ENCODE measurements at places on chromosomes 5 and 9.

DNA sequence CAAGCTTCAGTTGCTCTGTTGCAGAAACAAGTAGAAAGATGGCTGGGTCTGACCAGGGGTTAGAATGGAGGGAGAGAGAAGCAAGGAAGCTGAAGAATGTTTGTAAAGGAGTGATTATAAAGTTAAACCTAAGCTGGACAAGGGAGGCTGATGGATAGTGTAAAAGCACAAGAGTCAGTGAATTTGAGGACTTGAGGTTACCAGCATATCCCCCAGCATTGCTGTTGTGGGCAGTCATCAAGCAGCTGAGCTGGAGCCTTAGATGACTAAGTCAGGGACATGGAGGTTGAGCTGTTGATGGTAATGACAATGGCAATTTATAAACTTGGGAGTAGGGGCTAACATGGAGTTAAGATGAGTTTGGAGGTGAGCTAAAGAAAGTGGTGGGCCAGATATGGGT, 131.5 kb downstream of the ERCC6L2 start:
- no peak for DNase-seq

GRCh38 chr5:58885260-58885659, 302.4 kb downstream of the RAB3C start:
- no peak for DNase-seq

GRCh38 chr9:131677444-131678180, 62.3 kb downstream of the RAPGEF1 start:
- no peak for DNase-seq

DNA sequence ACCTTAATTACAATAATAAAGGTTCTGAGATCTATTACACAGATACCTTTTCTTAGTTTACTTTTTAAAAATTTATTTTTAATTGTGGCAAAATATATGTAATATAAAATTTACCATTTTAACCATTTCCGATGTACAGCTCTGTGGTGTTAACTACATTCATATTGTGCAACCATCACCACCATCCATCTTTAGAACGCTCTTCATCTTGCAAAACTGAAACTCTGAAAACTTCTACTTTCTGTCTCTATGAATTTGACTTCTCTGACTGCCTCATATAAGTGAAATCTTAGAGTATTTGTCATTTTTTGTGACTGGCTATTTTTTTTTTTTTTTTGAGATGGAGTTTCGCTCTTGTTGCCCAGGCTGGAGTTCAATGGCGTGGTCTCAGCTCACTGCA, 26.8 kb downstream of the WWC1 start:
- DNase-seq = no peak

- no peak for DNase-seq
These were observed 145.2 kb downstream of the RORB start for GRCh38 chr9:74642376-74642775.

- no peak for DNase-seq
These were observed 113.1 kb downstream of the FBXL7 start for GRCh38 chr5:15612915-15613635.

DNA sequence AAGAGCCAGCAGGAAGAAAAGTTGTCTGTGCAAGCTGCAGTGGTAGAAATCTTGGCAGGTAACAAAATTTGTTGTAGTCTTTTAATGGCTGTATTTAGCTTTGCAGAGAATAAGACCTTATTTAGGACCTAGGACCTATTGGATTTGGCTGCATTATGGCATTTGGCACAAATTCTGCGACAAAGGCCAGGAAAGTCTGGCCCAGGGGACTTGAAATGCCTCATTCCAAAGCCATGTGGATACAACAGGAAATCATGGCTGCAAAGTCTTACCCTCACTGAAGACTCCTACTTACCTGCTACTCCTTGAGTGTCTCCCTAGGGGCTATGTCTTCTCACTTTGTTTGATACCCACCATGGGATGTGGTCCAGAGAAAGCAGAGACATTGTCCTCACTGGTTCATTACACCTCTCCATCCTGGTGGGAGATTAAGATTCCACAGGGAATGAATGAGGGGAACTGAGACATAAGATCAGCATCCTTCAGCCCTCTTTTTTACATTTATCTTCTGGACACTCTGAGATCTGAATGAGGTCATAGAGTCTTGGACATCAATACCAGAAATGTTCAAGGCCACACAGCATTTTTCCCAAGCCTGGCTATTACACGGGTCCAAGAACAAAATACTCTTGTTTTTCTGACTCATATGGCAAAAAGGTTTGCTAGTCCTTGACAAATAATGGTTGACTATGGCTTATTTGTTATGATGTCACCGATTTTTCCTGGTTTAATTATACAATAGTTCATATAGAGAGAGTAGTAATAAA, 119.4 kb downstream of the PDE8B start:
- no peak for DNase-seq

- no peak for DNase-seq
These were observed 121.2 kb upstream of the NFIB start for GRCh38 chr9:14434971-14435718.

DNA sequence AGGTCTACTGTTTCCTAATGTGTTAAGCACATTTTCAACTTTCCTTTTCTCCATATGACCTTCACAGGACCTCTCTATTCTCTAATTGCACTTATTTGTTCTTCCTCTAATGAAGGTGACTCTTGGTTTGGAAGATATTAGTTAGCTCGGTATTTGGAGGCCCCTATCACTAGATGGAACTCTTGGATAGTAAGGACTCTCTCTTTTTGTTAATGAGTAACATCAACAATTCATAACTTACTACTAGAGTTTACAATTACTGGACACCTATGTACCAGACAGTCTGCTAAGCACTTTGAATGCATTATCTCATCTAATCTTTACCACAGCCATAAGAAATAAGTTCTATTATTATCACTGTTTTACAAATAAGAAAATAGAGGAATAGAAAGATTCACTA, 23.4 kb upstream of the PAM start:
- DNase-seq = no peak

GRCh38 chr9:124613849-124614248, 106.7 kb upstream of the NR5A1 start:
- DNase-seq = no peak

DNA sequence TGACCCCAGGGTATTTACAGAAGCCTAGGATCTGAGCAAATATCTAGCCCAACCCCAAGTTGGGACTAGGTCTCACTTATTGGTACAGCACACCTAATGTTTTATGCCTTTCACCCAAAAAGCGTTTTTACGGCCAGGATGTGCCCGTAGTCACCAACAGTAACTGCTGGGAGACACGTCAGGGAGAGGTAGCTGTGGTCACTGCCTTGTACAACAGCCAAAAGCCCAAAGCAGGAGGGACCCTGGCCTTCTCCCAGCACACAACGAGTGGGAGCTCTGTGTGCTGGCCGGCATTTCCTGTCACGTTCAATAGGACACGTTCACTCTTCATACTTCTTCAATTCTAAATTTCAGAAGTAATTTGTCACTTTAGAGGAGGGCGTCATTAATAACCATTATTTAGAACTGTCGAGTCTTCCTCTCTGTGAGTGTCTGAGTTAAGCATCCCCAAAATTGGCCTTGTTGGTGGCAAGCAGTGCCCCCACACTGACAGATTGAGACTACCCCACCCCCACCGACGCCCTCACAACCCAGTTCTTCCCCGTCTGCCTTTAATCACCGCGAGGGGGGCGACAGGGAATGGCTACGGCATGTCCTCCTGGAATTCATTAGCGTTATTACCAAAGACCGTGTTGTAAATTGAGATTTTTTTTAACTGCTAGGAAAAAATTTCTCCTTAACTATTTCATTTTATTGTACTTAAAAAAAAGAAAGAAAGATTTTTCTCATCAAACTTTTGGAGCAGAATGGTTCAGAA, 80.7 kb downstream of the MVB12B start:
- DNase-seq = no peak

- no peak for DNase-seq
These were observed 25.8 kb downstream of the ECPAS start for GRCh38 chr9:111458139-111459009.

All from activated CD8-positive, alpha-beta memory T cell treated with anti-CD3 and anti-CD28 coated beads, Interleukin-2, amount 50 U/mL, for 4 hours (primary cell).